ENCODE measurements at places on chromosomes 6 and 20. TPM values are rescaled to one million over a fixed set of nuclear protein-coding genes. Genes with fewer than 3 reads are reported as not detected.

The MLIP gene
- not detected for total RNA-seq

The PPP1R14C gene
- 2.1 TPM for total RNA-seq

The MMP24 gene
- total RNA-seq, result 2.6 TPM

The SULF2 gene
- 99.1 TPM for total RNA-seq

The OR2H1 gene
- total RNA-seq, result not detected

The HLA-DRA gene
- total RNA-seq, result 263 TPM

The RPL10A gene
- total RNA-seq, result 4,762 TPM

The GPR63 gene
- total RNA-seq, result 2.7 TPM

The ZSCAN16 gene
- not detected for total RNA-seq

- DNase-seq, result no peak
Measured at GRCh38 chr6:46996860-46997641, 45.1 kb downstream of the ADGRF1 start.

DNA sequence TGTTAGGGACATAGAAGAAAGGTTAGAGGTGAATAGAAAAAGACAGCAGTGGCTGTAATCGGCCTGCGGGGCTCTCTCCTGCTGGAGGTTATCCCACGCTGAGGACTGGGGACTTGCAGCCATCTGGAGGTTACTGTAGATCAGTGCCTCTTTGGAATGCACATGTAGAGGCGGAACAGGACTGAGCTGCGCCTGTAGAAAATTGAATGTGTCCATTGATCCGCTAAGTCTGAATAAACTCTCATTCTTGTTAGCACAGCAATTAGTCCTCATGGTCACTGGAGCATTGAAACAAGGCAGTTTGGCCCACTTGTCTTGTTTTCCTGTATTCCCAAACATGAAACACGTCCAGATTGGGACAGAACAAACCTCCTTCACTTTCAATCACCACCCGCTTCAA is 46.3 kb upstream of the F13A1 start:
- no peak for DNase-seq

DNA sequence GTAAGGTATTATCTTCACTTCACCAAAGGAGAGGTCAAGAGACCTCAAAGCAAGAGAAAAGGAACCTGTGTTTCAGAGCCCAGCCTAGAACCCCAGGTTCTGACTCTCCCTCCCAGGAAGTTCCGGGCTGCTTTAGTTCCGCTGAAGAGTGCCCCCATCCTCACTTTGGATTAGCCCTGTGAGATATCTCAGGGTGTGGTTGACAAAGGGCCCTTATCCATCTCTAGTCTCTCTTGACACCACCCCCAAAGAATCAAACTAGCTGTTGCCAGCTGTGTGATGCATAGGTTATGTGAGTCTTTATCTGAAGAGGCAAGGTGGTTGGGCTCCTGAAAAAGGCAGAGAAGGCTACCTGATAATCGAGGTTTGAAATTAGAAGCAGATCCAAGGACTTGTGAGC is 20.6 kb downstream of the BRPF3 start:
- DNase-seq, result no peak

DNA sequence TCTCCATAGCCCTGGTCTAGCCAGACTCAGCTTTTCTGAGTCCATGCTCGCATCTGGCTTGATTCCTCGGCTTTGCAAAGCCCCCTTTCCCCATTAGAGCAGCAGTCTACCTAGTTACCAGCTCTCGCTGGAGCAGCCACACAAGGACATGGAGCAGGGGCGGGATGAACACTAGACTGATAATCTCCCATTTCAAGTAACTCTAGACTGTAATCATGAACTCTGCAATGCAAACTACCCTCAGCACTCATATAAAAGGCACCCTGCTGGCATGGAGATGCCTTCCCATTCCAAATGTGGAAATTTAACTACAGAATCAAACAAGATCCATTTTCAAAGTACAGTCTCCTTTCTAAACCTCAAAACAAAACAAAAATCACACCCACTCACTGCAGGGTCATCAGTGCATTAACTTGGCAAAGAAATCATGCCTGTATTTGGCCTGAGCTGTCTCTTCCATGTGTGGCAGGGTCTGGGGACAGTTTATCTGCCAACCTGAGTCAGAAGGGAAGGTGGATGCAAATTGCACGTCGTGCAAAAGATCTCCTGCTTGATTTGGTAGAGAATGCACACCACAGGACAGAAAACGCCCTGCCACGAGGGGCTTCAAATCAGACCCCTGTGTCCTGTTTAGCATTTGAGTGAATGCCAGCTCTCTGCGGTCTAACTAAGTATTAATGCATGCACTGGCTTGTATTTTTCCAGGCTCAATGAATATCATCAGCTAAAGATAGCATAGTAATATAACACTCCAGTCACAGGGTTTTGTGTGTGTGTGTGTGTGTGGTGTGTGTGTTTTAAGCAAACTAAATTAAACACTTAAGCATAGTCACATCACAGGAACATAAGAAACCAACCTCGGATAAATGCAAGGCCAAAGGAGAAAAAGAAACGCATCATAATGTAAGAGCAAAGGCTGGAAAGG is 85.3 kb downstream of the MYLK4 start:
- DNase-seq, result no peak

GRCh38 chr20:62287759-62288534 is 14.8 kb upstream of the ADRM1 start:
- no peak for DNase-seq

- no peak for DNase-seq
Measured at GRCh38 chr20:37797669-37798175, 103.9 kb downstream of the CTNNBL1 start.

- DNase-seq, result no peak
Measured at GRCh38 chr20:32316667-32317066, 39.2 kb downstream of the KIF3B start.

DNA sequence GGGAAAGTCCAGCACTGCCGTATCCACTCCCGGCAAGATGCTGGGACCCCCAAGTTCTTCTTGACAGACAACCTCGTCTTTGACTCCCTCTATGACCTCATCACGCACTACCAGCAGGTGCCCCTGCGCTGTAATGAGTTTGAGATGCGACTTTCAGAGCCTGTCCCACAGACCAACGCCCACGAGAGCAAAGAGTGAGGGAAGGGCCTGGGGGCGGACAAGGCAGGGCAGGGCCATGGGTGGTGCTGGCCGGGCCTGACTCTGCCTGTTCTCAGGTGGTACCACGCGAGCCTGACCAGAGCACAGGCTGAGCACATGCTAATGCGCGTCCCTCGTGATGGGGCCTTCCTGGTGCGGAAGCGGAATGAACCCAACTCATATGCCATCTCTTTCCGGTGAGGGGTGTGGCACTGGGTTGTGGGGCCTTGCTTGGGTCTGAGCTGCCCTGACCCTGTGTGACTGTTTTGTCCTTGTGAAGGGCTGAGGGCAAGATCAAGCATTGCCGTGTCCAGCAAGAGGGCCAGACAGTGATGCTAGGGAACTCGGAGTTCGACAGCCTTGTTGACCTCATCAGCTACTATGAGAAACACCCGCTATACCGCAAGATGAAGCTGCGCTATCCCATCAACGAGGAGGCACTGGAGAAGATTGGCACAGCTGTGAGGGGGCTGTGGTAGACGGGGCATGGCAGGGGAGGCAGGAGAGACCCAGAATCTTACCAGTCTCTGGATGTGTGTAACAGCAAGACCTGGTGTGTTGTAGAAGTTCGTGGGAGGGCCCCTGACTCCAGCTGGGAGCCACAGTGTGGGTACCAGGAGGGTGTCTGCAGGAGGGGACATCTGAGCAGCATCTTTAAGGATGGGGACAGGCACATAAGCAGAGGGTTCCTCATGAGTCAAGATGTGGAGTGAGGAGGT is 29.1 kb downstream of the PLCG1 start:
- no peak for DNase-seq

- peak; percentile 32 for DNase-seq
Measured at GRCh38 chr6:82396964-82397751, 33.5 kb downstream of the TPBG start.

- no peak for DNase-seq
Measured at GRCh38 chr6:11754625-11755271, 23.9 kb downstream of the ADTRP start.

DNA sequence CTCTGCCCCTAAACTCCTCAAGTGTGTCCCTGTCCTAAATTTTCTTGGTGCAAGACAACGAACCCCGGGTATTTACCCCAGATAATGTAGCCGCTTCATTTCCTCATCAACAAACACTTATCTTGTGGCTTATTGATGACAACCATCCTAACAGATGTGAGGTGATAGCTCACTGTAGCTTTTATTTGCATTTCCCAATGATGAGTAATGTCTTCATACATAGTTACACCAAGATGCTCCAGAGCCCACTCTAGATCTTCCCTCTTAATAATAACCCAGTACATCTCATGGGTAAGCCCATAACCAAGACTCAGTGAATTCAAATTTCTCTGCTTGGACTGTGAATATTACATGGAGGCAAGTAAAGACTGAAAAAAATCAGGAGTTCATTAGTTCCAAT is 48.2 kb upstream of the BEND6 start:
- DNase-seq, result no peak

- DNase-seq, result no peak
Measured at GRCh38 chr6:56744528-56744927, 101.8 kb upstream of the DST start.

DNA sequence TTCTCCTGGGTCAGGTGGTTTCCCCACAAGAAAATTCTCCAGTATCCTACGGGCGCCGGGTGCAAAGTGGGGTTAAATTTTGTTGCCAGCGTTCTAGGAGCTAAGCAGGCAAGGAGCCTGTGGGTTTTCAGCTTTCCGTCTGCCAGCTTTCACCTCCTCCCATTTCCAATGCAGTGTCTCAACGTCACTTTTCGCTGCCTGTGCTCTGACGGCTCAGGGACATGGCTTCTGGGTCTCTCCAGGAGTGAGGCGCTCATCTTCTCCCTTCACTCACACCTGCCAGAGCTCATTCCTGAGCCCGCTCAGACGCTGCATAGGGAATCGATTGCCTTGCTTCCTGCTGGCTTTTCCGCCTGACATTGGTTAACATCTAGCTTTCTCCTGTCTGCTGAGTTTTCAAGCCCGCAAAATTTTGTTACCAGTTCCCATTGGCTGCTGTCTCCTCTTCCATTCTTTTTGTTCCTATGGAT is 7.3 kb upstream of the NAA20 start:
- no peak for DNase-seq

- no peak for DNase-seq
Measured at GRCh38 chr20:42097741-42098140, 479.6 kb upstream of the CHD6 start.

DNA sequence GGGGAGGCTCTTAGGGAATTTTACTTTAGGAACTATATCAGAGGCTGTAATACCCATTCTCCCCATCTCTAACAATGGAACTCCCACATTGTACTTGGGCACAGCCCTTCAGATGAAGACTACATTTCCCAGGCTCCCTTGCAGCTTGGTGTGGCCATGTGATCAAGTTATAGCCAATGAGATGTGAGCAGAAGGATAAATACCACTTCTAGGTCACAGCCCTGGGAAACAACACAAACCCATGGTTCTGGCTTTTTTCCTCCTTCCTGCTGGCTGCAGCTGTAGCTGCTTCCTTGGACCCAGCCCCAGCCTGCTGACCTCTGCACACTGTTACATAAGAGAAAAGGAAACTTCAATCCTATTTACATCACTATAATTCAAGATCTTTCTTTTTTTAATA is 445.9 kb upstream of the JARID2 start:
- DNase-seq, result peak; percentile 58

- no peak for DNase-seq
Measured at GRCh38 chr6:5333658-5334057, 72.3 kb downstream of the FARS2 start.

DNA sequence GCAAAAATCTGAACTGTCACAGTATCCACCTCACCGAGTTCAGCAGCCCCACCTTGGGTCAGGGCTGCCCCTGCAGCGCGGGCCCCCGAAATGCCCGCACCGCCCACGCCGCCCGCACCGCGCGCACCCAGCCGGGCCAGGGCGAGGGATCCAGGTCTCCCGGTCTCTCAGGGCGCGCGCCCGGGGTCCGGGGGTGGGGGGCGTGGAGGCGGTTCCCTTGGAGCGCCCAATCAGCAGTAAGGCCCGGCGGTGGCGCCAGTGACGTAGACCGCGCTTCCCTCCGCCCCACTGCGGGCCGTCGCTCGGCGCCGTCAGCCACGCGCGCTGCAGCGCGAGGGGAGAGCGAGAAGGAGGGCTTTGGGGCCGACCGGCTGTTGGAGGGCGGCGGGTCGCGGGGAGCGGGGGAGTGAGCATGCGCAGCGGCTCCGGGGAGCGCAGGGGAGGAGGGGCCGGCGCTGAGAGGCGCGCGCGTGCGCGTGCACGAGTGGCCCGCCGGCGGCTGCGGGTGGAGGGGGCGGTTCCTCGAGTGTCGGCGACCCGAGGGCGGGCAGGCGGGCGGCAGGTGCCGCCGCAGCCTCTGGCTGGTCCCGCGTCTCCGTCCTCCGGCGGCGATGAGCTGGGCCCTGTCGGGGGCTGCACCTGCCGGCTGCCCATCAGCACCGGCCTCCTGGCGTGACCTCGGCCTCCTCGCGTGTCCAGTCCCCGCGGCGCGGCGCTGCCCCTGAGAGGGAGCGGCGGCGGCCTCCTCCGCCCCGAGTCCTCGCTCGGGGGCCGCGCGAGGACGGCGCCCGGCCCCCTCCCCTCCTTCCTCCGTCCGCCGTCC is at the start of gene TMEM170B:
Gene TMEM170B (plus strand): TSS at position 521 of the 823 bp plus-strand sequence. CDS start 529 bp downstream, outside the sequence.
- DNase-seq, result peak; percentile 92

DNA sequence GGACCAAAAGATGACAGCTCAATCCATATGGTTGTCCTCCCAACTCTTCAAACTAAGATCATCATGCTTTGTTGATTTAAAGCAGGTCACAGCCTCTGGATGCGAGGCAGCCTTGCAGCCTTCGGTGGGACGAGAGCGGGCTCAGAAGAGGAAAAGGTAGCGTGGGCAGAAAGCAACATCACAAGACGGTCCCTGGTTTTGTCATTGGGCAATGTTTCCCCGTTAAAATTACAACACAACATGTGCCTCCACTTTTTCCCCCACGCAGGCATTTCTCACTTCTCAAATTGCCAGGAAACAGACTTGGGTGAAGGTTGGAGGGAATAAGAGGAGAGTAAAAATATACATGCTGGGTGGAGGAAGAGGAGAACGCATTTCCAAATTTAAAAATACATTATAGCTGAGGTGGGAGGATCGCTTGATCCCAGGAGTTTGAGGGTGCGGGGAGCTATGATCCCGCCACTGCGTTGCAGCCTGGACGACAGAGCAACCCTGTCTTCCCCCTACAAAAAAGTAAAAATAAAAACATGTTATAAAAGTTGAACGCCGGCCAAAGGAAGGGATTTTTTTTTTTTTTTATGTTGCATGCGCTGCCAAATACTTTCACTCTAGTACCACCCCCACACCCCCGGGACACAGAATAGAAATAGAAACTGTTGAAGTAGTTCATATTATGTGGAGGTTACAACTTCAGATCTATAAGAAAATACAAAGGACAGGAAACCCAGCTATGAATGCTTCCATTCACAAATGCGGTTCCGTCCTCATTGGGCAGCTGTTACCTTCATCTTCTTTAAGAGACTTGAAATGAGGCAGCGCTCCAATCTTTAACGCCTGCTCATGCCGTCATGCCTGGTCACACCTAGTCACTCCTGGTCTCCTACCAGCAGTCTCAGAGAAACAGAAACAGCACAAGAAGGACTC is 13.9 kb upstream of the NAA20 start:
- peak; percentile 66 for DNase-seq

GRCh38 chr6:34658605-34659265 is 37.8 kb downstream of the ILRUN start:
- DNase-seq, result no peak

Data from uterus (tissue), 4 donors.